ENCODE measurements at places on chromosomes 11 and 22.

- no peak for DNase-seq
Measured at GRCh38 chr11:97871816-97872215, 1148.9 kb upstream of the CNTN5 start.

DNA sequence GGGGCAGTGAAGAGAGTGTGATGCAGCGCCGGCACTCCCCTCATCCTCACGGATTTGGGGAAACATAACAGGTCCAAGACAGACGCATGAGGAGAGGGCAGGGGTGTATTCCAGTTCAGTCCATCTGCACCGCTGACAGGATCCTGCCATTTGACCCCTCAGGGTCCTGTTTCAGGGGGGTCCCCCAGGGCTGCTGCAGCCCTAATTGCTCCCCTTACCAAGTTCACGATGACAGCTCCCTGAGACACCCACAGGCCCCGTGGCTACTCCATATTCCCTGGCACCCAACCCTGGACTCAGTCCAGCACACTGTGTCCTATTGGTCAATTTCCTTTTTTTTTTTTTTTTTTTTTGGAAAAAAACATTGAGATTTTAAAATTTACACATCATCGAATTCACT, 41.5 kb downstream of the SHANK2 start:
- no peak for DNase-seq

DNA sequence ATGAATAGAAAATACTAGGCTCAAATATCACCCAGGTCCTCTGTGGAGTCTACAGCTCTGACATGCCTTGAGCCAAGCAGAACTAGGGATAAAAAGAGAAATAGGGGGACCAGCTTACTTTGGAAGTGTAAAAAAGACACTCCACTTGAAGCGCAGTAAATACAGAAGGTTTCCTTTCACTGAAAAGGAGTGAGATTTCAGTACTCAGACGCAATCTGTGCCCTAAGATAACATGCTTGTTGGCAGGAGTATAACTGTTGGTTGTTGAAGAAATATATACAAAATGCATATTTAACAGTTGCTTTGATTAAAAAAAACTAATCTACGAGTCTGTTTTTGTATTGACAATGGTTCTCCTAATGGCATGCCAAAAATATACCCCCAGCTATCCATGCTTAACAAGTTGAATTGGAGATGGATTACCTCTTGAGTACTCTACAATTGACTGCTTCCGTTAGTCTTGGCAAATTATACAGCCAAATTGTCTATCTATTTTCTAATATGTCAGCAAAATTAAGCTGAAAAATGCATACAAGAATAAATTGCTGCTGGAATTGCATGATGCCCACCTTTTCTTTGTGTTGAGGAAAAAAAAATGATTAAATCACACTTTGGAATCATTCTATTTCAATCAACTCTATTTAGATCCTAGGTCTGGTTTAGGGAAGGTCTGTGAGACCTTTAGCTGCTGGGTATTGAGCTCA, 91.6 kb downstream of the FAT3 start:
- no peak for DNase-seq

DNA sequence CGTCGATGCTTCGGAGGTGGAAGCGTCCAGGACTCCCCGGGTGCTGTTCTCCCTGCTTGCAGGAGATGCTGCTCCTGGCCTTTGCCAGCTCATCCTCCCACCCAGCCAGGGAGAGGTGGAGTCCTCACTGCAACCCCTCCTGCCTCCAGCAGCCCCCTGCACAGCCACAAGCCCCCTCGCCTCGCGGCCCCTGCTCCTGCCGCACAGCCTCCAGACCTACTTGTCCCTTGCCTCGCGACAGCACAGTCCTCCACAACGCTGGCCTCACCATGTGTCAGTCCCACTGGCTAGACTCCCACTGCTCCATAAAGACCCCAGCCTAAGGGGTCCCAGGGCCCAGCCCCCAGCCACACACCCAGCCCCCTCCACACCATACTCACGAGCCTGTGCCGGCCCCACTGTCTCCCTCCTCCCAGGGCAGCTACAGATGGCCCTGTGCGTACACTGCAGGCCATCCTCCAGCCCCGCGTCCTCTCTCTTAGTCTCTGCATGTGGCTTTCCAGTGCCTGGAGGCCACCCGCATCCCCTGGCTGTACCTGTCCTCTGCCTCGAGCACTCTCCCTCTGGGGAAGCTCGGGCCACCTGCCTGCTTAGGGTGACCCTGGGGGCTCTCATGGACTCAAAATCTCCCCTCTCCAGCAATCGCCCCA, 91.5 kb downstream of the CELSR1 start:
- DNase-seq, result no peak

DNA sequence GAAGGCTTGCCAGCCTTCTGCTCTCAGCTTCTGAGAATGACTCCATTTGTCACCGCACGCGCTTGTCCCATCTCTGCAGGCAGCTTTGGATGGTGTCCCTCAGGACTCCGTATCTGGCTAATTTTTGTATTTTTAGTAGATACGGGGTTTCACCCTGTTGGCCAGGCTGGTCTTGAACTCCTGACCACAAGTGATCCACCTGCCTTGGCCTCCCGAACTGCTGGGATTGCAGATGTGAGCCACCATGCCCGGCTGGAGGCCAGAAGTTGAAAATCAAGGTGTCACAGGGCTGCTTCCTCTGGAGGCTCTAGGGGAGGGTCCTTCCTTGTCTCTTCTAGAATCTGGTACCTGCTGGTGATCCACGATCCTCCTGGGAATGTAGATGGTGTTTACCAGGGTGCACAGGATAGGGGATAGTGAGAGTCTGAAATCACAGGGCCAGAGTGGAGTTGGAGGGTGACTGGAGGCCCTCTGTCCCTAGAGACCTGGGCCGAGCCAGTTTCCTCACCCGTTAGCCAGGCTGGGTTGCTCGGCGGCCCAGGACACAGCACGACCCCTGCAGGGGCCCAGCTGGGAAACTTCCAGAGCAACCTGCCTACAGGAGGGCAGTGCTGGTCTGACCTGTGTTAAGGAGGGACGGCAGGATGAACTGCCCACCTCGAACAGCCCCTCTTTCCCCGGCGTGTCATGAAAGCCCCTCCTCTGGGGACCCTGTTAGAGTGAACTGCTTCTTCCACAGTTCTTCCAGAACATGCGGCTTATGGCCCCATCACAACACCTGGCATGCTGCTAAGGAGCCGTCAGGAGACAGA, 48.9 kb upstream of the SHANK2 start:
- no peak for DNase-seq

- no peak for DNase-seq
Measured at GRCh38 chr11:77322926-77323590, 21.6 kb upstream of the GDPD4 start.

- no peak for DNase-seq
Measured at GRCh38 chr11:121291896-121292494, 576 bp upstream of the SC5D start.

All from activated naive CD4-positive, alpha-beta T cell (primary cell).